Choroid plexus epithelial cell (primary cell): ENCODE measurements at places on chromosomes 4 and X.

DNA sequence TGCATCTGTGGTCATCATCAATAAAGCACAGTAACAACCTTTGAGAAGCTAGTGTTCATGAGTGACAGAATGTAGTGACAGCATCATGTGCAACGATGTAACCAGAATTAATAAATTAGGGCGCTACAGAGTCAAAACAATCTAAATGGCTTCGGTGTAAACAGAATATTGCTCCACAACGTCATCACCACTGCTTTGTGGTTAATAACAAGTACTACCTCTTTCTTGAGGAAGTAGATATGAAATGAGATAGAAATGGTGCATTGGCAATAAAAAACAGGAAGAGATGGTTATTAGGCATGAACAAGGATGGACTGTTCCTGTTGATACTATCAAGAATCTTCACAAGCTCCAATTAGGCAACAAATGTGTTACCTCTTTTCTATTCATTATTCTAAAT is 8.7 kb upstream of the PDHA2 start:
- DNase-seq = no peak

DNA sequence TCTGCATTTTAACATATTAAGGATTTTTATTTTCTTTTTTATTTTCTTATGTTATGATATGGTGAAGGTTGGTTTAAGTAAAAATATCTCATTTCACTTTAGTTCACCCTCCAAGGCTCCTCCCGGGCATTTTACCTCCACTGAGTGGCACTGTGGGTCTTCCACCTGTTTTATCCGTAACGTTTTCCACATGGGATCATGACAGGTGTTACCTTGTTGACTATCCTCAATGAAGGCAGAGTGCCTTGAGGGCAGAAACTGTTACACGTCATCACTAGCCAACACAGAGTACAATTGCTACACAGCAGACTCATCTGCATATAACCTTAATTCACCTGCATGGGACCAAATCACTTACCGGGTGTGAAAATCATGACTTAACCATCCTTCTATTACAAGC is 105.8 kb downstream of the GEMIN8 start:
- DNase-seq = no peak

DNA sequence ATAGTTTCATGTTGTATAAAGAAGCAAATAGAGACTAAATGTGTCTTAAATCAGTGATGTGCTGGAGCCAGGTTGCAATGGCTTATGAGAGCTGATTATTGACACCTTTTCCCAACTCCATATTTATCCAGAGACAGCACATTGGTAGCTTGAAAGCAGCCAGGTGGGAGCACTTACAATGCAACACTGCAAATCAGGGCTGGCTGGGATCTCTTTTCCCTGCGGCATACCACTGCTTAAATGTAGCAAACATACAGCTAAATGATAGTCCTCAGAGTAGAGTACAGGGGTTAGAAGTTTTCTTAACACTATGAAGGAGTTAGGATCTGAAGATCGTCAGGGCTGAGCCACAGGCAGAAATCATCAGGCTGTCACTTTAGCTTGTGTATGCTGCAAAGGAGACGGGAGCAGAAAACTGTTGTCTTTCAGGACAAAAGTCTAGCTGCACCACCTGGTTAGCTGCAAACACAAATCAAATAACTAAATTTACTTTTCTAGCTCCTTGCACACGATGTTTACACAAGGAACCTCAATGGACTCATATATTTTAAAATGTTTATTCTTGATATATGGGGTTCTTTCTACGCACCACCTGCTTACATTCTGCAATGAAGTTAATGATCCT is 527.3 kb downstream of the TLL1 start:
- DNase-seq = no peak

- DNase-seq = peak; percentile 14
Measured at GRCh38 chr4:154958621-154959358, 177.7 kb downstream of the RBM46 start.

GRCh38 chr4:25100021-25100555 is 60.2 kb downstream of the SEPSECS start:
- DNase-seq = no peak

DNA sequence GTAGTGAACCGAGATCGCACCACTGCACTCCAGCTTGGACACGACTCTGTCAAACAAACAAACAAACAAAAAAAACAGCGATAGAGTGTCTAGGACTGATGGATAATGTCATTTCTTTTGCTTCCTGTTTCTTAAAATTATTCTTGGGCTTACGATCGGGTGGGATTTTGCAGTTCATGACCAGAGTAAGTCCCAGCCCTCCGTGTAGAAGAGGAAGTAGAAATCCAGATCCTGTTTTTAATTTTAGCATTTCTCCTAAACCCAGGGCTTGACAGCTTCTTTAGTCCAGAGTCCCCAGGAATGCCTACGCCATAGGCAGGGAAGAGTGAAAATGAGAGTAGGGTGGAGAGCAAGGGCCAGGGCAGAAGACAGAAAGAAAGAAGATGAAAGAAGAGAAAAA is 94.3 kb downstream of the HPRT1 start:
- DNase-seq = no peak

DNA sequence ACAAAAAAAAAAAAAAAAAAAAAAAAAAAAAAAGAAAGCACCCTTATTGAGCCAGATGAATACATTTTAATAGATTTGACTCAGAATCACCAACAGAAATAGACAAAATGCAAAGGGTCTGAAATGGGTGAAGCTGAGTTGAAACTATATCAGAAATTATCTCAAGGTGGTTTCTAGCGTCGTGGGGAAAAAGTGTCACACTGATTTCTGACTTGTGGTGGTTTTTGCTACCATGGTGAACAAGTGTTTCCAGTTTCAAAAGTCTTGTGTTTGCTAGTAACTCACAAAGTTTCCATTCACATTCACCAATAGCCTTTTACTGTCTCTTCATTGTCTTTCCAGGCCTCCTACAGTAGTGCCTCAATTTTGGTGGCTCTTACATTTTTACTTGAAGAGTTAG is 135.5 kb downstream of the ARHGAP24 start:
- no peak for DNase-seq

DNA sequence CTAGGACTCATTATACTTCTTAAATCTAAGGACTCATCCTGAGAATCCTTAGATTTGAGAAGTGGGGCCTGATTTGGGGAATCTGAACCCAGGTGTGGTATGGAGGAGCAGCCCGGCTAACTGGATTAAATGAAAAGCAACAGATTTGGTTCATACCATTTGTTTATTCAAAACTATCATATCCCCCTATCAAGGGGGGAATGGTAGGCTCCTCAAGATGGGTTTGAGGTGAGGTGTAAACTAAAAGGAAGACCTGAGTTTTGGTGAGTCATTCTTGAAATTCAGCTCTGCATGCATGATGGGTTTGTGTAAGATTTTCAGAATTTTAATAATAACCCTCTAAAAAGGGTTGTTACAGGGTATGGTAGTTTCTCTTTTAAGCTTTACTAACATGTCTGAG is 53.4 kb downstream of the CASP6 start:
- DNase-seq = no peak

DNA sequence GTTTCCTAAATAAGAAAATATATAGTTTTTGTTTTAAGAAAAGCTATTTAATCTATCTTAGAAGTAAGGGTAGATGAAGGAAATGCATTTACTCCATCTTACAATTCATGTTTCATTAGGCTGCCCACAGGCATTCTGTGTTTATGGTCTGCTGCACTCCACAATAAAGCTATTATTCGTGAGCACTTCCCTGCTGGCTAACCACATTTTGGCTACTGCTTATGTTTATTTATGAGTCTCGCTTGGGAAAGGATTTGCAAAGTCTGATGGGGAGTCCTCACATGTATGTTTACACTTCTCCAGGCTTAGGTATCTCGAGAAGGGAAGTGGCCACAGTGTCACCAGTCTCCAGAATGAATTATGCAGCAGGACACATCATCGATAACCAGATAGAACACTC is 260.8 kb upstream of the VCX start:
- no peak for DNase-seq

- no peak for DNase-seq
Measured at GRCh38 chr4:110618581-110619462, 4.1 kb downstream of the PITX2 start.

- DNase-seq = peak; percentile 58
Measured at GRCh38 chr4:184845367-184846021, 19.7 kb upstream of the ACSL1 start.

- no peak for DNase-seq
Measured at GRCh38 chr4:22501715-22502095, 14.2 kb downstream of the ADGRA3 start.

GRCh38 chrX:107669885-107670628 is 41.7 kb downstream of the PRPS1 start:
- DNase-seq = no peak

GRCh38 chrX:98548519-98548918 is 1664.8 kb downstream of the RPA4 start:
- no peak for DNase-seq

- DNase-seq = no peak
Measured at GRCh38 chr4:6516281-6516680, 43.9 kb upstream of the PPP2R2C start.

DNA sequence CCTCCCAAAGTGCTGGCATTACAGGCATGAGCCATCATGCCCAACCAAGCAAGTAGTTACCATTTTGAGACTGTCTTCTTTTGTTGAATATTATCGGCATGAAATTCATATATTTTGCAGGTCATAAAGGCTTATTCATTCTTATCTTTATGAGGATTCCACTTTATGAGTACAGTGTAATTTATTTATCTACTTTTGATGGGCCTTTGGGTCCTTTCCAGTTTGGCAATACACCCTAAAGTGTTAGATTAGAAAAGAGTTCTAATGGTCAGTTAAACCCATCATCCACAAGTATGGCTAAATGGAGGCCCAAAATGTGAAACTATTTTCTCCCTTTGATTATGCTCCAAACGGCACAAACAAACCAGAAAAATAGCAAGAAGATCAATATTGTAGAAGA is 10.9 kb upstream of the ABCG2 start:
- DNase-seq = no peak

GRCh38 chrX:96705905-96706304 is 21.3 kb downstream of the DIAPH2 start:
- DNase-seq = no peak

- DNase-seq = no peak
Measured at GRCh38 chrX:95318882-95319281, 1365.8 kb upstream of the DIAPH2 start.

GRCh38 chr4:108683479-108683878 is 33.1 kb downstream of the OSTC start:
- peak; percentile 74 for DNase-seq

DNA sequence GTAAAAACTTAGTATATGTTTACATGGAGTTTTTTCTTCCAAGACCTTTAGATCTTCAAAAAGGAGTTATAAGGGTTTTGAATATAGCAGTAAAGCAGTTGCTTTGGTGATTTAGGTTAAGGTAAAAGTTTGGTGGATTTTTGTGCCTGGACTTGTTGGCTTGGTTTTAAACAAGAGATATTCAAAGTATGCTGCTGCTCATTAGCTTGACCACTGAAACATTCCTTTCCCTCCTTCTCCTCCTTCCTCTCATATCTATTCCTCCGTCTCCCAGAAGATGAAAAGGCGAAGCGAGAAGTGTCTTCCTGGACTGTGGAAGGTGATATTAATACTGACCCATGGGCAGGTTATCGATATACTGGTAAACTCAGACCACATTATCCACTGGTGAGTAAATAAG is 38.4 kb downstream of the METAP1 start:
- DNase-seq = peak; percentile 45

- DNase-seq = peak; percentile 59
Measured at GRCh38 chr4:100823066-100823992, 305.5 kb upstream of the EMCN start.

GRCh38 chr4:1081689-1082040 is 31.7 kb downstream of the RNF212 start:
- peak; percentile 28 for DNase-seq

- peak; percentile 91 for DNase-seq
Measured at GRCh38 chr4:168857546-168858314, 152.3 kb downstream of the CBR4 start.

DNA sequence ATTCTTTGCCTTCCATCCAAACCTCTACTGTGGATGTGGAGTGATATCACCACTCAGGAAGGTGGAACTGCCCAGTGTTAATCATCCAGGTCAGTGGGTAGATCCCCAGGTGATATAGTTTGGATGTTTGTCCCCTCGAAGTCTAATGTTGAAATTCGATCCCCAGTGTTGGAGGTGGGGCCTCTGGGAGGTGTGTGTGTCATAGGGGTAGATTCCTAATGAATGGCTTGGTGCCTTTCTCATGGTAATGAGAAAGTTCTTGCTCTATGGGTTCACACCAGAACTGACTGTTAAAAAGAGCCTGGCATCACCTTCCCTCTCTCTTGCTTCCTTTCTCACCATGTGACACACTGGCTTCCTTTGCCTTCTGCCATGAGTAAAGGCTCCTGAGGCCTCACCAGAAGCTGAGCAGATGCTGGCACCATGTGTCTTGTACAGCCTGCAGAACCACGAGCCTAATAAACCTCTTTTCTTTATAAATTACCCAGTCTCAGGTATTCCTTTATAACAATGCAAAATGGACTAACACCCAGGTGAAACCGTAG is 6.8 kb upstream of the SOWAHB start:
- no peak for DNase-seq

GRCh38 chrX:132292793-132293192 is 73.5 kb upstream of the RAP2C start:
- peak; percentile 75 for DNase-seq

- peak; percentile 17 for DNase-seq
Measured at GRCh38 chr4:54687887-54688841, 30.4 kb downstream of the KIT start.

- no peak for DNase-seq
Measured at GRCh38 chr4:10924274-10924673, 239.7 kb upstream of the CLNK start.

- no peak for DNase-seq
Measured at GRCh38 chrX:68413254-68413653, 20.0 kb downstream of the OPHN1 start.

GRCh38 chr4:7803992-7804755 is 135.5 kb downstream of the AFAP1 start:
- DNase-seq = peak; percentile 86

- peak; percentile 35 for DNase-seq
Measured at GRCh38 chrX:124023838-124024238, 62.3 kb downstream of the STAG2 start.

GRCh38 chr4:6546681-6547447 is 28.1 kb upstream of the MAN2B2 start:
- peak; percentile 85 for DNase-seq

DNA sequence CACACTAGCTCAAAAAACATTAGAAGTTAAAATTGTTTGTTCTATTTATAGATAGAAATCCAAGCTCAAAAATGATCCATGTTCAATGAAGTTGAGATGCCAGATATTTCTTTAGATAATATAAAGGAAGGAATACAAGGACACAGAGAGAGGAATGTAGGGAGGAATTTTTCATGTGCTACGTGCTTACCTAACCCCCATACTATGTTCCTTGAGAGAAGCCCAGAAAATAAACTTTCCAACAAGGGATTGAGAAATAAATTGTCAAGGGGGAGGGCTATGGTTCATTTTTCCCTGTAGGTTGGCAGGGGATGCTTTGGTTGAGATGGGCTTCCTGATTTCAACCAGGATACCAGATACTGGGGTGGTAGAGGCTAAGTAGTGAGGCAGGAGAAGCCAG is 15.6 kb upstream of the ADH5 start:
- peak; percentile 35 for DNase-seq

DNA sequence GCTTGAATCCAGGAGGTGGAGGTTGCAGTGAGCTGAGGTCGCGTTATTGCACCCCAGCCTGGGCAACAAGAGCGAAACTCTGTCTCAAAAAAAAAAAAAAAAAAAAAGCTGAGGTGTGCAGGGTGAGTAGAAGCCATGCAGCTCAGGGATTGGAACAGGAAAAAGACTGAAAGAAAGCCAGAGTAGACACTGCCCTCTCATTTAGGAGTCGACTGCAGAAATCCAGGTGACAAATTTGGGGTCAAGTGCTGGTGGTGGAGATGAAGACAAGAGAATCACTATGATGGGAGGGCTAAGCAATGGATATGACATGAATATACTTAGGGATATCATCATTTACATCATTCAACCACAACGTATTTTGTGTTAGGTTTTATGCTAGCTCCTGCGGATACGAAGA is 1.9 kb downstream of the NEIL3 start:
- no peak for DNase-seq
